ENCODE measurements at places on chromosomes 2 and 18.

DNA sequence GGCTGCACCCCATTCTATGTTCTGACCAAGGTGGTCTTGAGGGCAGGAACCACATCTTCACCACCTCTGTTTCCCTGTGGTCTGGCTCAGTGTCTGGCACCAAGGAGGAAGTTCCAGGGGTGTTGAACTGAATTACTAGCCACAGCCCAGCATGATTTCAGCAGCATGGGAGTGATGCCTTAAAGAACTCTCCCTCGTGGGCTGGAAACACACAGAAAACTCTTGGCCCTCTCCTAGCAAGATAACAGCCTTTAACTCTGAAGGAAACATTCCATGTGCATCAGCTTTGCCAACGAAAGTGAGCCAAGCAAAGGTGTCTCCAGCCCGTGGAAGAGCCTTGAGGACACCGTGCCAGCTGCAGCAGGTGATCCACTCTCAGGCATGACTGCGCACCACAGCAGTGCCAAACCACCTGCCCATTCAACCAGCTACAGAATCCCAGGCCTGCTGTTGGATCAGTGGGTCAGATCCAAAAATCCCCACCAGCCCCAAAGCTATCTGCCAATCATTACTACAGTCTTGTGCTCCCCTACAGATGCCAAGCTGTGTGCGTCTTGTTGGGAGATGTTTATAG is 124.8 kb downstream of the TTC32 start:
- no peak for DNase-seq

DNA sequence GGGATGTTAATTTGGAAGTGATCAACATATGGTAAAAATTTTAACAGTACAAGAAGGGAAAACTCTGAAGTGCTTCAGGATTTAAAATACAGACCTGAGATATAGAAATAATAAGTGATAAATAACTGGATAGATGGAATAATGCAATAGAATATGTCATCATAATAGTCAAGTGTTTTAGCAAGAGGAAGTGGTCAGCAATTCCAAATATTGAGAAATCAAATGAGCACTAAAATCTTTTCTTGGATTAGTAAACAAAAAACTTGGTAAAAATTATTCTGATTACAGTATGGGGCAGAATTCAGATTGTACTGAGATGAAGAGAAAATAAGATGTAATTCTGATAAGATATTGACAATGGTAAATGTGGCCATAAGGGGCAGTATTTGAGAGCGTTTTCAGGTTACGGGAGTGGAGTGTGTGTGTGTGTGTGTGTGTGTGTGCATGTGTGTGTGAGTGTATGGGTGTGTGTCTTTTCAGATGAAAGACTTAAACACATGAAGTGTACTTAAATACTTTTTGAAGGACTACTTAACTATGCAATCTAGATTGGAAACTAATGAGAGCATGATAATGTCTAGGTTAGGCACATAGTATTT is 217.9 kb upstream of the ITGA4 start:
- DNase-seq: peak; percentile 1

DNA sequence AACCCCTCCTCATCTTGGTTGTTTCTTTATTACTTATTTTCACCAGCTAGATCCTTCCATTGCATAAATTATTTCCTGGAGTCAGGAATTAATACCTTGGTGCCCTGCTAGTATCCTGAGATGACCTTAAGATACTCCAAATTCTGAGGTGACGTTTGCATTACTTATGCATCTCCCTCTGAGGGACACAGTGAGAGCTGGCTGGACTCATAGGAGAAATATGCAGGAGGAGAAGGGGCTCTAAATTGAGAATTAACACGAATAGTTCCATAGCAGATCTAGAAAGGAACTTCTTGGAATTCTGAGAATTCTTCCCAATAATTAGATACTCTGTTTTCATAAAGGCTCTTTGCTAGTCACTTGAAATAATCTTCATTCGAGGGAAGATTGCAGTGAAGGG is 310.6 kb upstream of the ZEB2 start:
- DNase-seq: no peak

DNA sequence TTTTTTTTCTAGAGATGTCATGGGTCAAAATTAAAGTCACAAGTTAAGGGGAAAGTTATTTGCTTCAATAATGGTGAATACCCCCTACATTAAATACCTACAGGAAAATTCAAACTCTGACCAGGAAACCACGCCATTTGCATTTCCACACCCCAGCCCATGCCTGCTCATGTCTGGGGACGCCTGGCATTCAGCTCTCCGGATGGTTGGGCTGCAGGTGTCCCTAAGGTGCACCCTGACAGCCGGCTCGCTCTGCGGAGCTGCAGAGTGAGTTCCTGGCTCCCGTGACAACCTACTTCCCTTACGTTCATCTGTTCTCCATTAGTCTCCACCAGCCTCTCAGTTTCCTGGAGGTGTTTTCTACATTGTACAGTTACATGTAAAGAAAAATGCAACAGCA is 122.7 kb upstream of the RIOK3 start:
- DNase-seq: no peak

- no peak for DNase-seq
Measured at GRCh38 chr2:53252115-53252514, 515.5 kb upstream of the CHAC2 start.

GRCh38 chr18:3998698-3999333 is 456.3 kb downstream of the DLGAP1 start:
- DNase-seq: peak; percentile 70

GRCh38 chr2:218264773-218265561 is 4.2 kb downstream of the GPBAR1 start:
- DNase-seq: no peak

DNA sequence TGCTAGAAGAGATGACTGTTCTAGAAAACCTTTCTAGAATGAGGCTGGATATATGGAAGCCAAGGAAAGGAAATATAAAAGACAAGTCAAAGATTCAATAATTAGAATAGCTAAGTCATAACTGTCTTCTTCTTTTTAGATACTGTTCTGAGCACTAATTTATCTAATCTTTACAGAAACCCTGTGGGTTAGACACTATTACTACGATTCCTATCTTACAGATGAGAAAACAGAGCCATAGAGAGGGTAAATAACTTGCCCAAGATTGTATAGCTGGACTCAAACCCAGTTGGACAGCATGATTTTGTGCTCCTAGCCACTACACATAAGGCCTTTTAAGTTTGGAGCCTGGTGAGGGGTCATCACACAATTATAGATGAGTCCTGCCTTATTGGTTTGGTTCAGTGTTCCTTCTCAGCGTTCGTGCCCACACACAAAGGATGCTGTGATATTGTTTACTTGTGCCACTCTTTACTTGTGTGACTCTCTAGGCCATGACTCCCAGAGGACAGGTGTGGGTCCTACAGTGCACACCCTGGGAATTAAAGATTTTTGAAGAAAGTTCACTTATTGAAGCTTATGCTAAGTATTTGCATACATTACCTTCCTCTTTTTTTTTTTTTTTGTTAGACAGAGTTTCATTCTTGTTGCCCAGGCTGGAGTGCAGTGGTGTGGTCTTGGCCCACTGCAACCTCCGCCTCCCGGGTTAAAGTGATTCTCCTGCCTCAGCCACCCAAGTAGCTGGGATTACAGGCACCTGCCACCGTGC is 153.7 kb downstream of the PRKCE start:
- no peak for DNase-seq

GRCh38 chr2:98881153-98881650 is 54.8 kb downstream of the CRACDL start:
- no peak for DNase-seq

GRCh38 chr2:64260817-64261216 is 116.6 kb upstream of the PELI1 start:
- DNase-seq: peak; percentile 39

- no peak for DNase-seq
Measured at GRCh38 chr2:28343184-28343942, 49.3 kb upstream of the FOSL2 start.

DNA sequence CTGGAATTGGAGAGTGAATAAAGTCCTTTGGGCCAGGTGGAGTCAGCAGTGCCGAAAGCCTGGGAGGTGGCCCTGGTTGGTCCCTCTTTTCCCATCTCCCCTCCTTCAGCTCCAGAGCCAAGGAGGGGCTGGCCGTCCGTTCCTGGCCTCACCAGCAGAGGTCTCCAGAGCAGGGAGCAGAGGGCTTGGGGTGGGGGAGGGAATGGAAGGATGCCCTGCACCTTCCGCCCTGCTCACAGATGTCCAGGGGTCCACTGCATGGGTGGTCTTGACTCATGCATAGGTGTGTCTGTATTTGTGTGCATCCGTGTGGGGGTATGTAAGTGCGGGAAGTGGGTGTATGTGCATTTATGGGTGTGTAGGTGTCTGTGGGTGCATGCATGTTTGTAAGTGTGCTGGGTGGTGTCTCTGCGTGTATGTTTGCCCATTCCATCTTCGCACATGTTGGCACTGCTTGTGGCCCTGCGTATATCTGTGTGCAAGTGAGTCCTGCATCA is 201.8 kb downstream of the ZFP36L2 start:
- peak; percentile 64 for DNase-seq

GRCh38 chr2:200658278-200658864 is 72.6 kb downstream of the AOX1 start:
- DNase-seq: no peak

GRCh38 chr2:137670111-137670510 is 294.2 kb upstream of the HNMT start:
- no peak for DNase-seq

- peak; percentile 44 for DNase-seq
Measured at GRCh38 chr2:94956797-94957391, 68.6 kb upstream of the MAL start.

- peak; percentile 67 for DNase-seq
Measured at GRCh38 chr2:237149425-237149824, 63.7 kb downstream of the COPS8 start.

GRCh38 chr2:117470311-117471095 is 344.0 kb upstream of the DDX18 start:
- DNase-seq: peak; percentile 5

DNA sequence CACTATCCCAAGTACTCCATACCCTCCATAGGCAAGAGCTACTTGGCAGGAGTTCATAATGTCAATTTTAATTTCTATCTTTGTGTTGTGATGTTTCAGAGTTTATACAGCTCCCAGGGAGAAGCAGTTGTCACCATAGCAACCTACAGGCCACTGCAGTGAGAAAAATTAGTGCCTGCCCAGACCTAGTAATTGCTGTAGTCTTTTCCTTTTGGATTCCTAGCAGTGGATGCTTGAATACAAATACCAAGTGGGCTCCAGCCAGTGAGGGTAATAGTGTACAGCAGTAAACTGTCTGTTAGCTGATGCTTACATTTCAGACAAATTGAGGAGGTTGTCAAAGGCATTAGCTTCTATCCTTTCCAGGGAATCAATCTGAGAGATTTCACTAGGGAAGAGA is 26.7 kb downstream of the LHCGR start:
- no peak for DNase-seq
